G401 (cell line): ENCODE measurements at places on chromosomes 4 and X. TPM values are rescaled to one million over a fixed set of nuclear protein-coding genes. Genes with fewer than 3 reads are reported as not detected.

NEUROG2 gene
- total RNA-seq, result not detected in 2 replicates

- DNase-seq, result no peak
Observed at GRCh38 chrX:70044541-70045245, 5.0 kb downstream of the AWAT2 start.

CCSER1 gene
- total RNA-seq, result 14.7 and 16.9 TPM in 2 replicates

HOPX gene
- not detected in 2 replicates for total RNA-seq

DNA sequence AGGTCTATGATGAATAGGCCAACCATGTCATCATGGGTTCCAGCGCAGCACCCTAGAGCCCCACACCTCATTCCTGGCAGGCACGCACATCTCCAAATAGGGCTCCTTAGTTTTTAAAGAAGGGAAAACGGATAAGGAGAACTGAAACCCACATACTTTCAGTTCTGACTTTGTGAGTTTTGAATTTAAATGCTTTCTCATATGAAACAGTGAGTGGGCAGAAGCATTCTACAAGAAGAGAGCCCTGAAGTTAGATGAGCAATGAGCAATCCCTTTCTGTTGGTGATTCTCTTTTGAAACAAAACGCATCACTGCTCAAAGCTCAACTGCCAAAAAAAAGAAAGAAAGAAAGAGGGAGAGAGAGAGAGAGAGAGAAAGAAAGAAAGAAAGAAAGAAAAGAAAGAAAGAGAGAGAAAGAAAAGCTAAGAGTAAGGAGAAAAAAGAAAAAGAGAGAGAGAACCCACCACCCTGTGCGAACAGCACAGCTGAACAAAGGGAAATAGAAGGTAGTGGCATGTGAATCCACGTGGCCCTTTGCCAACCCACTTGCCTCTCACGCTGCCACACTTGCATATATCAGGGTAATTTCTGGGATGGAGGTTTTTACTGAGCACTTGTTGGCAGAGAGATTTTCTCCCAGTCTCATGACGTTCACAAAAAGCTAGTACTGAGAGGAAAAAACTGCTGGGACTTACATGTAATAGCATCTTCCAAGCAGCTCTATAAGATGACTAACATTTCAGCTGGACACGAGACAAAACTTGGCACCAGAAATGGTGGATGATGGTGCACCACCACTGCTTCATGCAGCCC, 31.0 kb downstream of the TMSB4X start:
- no peak for DNase-seq

- DNase-seq, result no peak
Observed at GRCh38 chr4:20203508-20203907, 48.2 kb upstream of the SLIT2 start.

- no peak for DNase-seq
Observed at GRCh38 chr4:106582103-106582502, 213.5 kb upstream of the GIMD1 start.
